ENCODE measurements at places on chromosomes 1 and 21.

GRCh38 chr1:234969011-234969441 lies 159.6 kb downstream of the TOMM20 start:
- DNase-seq, result no peak

DNA sequence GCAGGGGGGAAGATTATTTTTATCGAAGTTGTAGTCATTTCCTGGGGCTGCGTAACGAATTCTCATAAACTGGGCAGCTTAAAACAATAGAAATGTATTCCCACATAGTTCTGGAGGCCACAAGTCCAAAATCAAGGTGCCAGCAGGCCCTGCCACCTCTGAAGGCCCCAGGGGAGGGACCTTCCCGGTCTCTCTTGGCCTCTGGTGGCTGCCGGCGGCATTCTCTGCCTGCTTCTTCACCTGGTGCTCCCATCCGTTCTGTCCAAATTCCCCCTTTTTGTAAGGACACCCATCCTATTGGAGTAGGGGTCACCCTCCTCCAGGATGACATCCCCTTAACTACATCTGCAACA lies 92.8 kb downstream of the PDE9A start:
- DNase-seq, result no peak

- DNase-seq, result no peak
Observed at GRCh38 chr21:36132696-36133095, 2.2 kb upstream of the CBR3 start.

GRCh38 chr1:228089519-228090380 lies 7.2 kb downstream of the ARF1 start:
- no peak for DNase-seq

GRCh38 chr21:39968010-39968409 lies 100.8 kb downstream of the PCP4 start:
- no peak for DNase-seq

GRCh38 chr1:49125746-49126145 lies 349.1 kb upstream of the BEND5 start:
- DNase-seq, result no peak

DNA sequence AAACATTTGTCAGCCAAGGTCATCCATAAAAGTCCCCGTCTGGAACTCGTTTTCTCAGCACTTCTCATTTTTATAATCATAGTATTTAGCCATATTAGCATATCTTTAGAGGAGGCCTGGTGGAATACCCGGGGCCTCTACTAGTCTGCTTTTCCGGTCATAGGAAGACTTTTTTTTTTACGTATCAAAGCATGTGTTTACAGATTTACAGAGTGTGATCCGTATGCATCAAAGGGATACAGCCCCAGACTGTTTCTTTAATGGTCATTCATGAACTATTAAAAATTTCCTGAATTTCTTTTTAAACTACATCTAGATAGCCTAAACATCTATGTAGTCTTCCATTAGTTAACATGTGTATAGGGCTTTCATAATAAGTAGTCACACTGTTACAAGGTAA lies 23.5 kb upstream of the DEGS1 start:
- no peak for DNase-seq

- DNase-seq, result peak; percentile 46
Observed at GRCh38 chr1:229296541-229296941, 25.6 kb downstream of the RAB4A start.

- no peak for DNase-seq
Observed at GRCh38 chr1:9482816-9483572, 56.3 kb upstream of the SLC25A33 start.

- DNase-seq, result no peak
Observed at GRCh38 chr1:227895828-227896685, 51.7 kb downstream of the WNT9A start.

- no peak for DNase-seq
Observed at GRCh38 chr21:28237661-28238060, 755.0 kb downstream of the LTN1 start.

DNA sequence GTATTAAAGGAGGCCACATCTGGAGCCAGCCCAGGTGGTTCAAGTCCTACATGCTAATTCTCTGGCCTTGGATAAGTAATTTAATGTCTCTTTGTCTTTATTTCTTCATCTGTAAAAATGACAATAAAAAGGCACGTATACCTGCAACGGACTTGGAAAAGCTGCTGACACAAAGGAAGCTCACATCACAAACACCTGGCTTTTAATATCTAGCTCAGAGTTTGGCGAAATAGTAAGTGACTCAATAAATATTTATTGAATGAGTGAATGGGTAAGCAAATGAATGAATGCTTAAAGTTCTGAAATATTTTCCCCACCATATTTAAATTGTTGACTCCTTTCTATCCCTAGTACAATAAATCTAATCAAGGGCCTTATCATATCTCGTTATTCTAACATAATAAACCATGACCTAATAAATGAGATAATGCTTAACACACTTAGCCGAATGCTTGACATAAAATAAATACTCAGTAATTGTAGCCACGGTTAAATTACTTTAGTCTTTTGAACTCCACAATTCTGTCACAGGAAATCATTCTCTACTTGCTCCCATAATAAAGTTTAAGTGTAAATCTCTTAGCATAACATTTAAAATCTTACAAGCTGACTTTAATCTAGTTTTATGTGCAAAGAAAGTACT lies 74.7 kb upstream of the PALMD start:
- no peak for DNase-seq

- peak; percentile 64 for DNase-seq
Observed at GRCh38 chr1:53878492-53879105, 11.0 kb downstream of the YIPF1 start.

GRCh38 chr1:22761101-22761500 lies 50.5 kb downstream of the EPHB2 start:
- no peak for DNase-seq

DNA sequence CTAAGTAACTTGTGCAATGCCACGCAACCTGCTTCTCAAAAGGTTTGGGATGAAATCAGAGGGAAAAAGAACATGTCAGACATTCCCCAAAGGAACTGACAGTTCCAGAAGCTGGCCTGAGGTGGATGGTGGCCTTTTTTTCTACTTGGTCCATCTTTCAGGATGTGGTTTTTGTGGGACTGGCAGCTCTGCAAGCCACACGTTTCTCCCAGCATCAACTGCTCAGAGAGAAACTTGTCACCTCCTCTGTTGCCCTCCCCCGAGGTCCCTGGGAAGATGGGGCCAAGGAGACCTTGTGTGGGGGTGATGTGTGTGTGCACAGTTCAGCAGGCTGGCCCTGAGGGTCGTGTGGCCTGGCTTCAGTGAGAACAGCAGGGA lies 2.5 kb upstream of the DHRS3 start:
- no peak for DNase-seq

GRCh38 chr1:172815740-172816139 lies 156.8 kb downstream of the FASLG start:
- no peak for DNase-seq

- DNase-seq, result no peak
Observed at GRCh38 chr1:63717511-63718065, 56.2 kb upstream of the ROR1 start.

DNA sequence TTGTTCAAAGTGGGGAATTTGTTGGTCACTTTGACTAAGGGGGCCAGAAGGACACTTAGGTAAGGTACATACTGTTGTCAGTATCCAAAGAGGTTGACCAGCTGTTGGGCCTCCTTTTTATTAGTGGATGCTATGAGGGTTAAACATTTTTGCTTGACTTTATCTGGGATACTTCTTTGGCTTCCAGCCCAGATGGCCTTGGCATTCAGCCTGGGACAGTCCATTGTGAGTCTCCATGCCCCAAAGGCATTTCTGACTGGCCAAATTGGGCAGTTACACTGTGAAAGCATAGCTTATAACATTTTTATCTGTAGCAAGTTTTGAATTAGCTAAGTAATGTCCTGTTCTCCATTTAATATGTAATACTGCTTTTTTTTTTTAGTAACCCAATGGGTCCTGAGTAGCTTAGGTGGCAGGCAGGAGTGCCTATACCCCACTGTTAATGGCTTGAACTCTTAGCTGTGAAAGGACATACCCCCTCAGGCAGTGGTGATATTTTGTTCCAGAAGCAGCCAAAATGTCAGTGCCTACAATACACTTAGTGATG lies 35.4 kb upstream of the CD1D start:
- peak; percentile 73 for DNase-seq

- peak; percentile 81 for DNase-seq
Observed at GRCh38 chr1:58592522-58593134, 15.6 kb upstream of the TACSTD2 start.

GRCh38 chr21:39082656-39083376 lies 100.4 kb downstream of the PSMG1 start:
- no peak for DNase-seq

DNA sequence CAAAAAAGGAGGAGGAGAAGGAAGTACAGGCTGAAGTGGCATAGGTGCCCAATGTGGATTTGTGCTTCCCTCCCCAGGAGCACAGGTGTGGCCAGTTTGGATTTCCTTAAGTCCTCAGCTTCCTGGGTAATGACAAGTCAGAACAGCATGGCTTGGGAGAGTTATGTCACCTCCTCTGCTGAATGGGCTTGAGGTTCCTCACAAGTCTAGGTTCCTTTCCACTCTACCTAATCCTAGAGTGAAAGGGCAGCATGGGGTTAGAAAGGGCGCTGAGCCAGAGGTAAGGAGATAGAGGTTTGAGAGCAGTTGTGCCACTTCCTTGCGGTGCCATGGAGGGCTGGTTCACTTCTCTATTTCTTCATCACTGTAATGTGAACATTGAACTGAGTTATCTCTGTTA lies 35.5 kb upstream of the IL20 start:
- no peak for DNase-seq
